ENCODE measurements at places on chromosomes 2 and 18.

DNA sequence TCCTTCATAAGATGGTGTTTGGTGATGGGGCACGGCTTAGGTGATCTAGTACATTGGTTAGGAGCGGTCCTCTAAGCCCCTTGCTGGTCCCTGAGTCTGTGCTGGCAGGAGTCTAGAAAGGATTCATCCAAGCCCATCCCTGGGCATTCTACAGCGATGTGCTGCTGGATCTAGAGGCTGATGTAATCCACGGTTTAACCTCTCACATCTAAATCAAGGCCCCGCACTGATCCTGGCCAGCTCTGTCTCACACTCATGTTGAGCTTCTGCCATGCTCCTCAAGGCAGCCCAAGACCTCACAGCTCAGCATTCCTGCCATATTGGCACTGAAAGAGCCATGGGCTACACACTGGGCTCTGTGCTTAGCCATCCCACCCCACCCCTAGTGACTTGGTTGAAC is 664.8 kb downstream of the STK39 start:
- DNase-seq, result no peak

DNA sequence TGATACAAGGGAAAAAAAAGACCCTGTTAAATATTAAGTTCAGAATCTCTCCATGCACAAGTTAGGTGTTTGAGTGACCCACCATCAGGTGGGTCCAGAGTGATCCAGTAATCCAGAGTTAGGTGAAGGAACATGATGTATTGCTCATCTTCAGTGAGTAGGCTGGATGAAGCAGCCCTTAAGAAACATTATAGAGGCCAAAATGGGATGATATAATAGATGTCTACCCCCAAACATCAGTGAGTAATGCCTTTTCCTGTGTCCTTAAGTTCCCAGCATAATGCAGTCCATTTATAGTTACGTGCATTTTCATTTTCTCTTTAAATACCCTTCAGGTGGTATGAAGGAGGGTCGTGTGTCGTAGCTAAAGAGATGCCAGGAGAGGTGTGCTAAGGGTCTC is 89.6 kb downstream of the MAP4K4 start:
- no peak for DNase-seq

GRCh38 chr2:54984476-54984875 is 65.8 kb downstream of the RTN4 start:
- DNase-seq, result no peak

DNA sequence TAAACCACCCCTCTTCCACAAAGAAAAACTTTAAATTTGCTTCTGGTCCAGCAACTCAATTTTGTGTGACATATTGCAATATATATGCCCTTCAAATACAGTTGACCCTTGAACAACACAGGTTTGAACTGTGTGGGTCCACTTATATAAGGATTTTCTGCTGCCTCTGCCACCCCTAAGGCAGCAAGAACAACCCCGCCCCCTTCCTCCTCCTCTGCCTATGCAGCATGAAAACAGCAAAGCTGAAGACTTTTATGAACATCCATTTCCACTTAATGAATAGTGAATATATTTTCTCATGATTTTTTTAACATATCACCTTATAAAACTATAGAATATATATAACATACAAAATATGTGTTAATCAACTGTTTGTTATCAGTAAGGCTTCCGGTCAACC is 58.3 kb downstream of the EML4 start:
- DNase-seq, result no peak

- DNase-seq, result no peak
Observed at GRCh38 chr2:174117951-174118930, 130.1 kb downstream of the OLA1 start.

DNA sequence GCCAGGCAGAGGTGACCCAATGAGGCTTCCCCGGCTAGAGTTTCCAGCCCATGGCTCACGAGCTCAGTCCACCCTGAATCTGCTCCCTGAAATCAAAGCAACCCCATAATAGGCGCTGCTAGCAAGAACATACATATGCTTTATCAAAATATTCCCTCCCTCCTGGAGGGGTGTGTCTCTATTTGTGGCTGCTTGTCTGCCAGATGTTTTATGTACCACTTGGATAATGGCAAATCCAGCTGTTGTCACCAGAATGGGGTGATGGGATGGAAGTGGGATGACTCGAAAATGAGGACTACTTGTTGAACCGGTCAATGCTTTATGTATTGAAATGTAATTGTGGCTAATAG is 152.0 kb downstream of the GALNT14 start:
- no peak for DNase-seq

DNA sequence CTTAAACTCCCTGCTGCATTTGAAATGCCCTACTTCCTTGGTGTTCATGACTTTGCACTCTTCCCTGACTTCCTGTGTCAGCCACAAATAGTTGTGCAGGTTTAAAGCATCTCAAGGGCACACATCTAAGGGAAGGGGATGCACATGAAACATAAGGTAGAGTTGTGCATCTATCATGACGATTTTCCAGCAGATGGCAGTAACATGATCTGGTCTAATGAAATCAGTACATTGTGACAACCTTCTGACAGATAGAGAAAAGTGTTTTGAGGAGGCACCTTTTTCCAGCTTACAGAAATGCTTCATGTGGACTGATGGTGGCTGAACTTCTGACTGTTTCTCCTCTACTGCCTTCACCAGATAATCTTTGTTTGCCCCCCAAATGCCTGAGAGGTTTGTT is 238.9 kb downstream of the XIRP2 start:
- DNase-seq, result no peak

- no peak for DNase-seq
Observed at GRCh38 chr2:27182346-27182745, 29.5 kb upstream of the ATRAID start.

DNA sequence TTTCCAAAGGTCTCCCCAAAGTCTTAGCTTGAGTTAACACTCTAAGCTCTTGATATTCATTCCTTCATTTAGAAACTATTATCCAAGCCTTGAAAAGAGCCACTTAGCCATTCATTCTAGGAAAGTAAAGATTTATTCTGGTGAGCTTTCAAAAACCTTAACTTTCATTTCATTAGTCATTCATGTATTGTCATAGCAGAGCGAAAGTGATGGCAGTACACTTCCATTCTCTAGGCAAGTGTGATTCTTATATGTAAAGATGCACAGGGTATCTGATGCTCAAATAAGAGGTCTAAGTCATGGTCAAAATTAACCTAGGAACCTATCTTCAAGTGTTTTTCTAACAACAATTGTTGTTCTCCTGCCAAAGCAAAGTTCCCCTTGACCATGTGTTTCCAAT is 553.0 kb upstream of the FANCL start:
- DNase-seq, result no peak

DNA sequence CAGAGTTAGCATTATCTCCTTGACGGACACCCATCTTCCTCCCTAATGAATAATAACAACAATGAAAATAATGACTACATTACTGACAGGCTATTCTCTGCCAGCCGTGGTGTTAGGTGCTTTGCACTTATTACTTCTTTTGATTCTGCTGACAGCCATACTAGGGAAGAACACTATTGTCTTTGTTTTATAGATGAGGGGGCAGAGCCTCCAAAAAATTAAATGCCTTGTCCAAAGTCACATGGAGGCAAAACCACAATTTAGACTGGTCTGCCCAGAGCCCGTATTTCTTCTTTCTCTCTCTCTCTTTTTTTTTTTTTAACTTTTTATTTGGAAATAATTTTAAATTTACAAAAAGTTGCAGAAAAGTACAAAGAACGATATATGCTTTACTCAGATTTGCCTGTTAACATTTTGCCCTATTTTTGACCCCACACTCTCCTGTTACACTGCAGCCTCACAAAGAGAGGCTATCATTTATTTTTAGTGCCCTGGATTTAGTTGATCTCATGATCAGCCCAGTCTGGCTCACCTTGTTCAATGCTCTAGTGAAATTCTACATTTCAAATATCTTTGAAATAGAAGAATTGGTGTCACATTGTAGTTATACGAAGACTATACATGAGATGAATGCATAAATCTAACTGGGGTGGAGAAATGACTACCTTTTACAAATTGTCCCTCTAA is 369.4 kb downstream of the LRRTM1 start:
- DNase-seq, result no peak

GRCh38 chr2:45833301-45833967 is 182.0 kb downstream of the PRKCE start:
- no peak for DNase-seq

Measured in iPS DF 6.9 (cell line).